Stimulated activated CD4-positive, alpha-beta T cell treated with anti-CD3 and anti-CD28 coated beads, Interleukin-4, amount 100 ng/mL, for 1 hour (primary cell): ENCODE measurements at places on chromosomes 3 and 15.

DNA sequence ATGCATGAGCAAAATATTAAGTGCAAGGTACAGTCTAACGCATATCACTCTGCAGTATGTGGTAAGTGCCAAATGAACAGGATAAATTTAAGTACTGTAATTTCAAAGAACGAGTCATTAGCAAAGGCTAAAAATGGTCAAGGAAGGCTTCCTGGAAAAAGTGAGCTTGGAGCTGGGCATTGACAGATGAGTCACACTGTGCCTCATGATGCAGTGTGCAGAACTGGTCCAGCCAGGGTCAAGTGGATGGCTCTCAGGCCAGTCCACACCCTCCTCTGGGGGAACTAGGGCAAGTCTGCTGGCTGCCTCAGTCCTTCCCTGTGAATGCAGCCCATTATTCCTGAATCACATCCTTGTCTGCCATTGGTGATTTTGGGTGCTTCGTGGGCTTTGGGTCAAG lies 76.3 kb downstream of the CACNA1D start:
- no peak for DNase-seq

GRCh38 chr3:36800533-36801116 lies 36.3 kb upstream of the DCLK3 start:
- no peak for DNase-seq

DNA sequence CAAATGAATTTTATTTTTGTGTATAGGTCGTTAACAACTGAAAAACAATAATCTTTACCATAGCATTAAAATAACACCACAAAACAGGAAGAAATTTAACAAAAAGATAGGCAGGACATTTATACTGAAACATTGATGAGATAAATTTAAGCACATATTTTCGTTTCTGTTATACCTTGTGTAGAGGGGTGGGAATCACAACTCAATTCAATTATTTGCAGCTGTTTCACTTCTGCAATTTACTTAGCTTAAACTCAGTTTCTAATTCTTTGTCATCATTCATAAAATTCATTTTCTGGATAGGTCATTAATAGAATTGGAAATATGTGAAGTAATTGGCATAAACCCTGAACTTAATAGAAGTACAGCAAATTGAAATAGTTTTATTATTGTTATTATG lies 42.3 kb downstream of the TP63 start:
- no peak for DNase-seq

- DNase-seq, result no peak
Observed at GRCh38 chr15:82649226-82649999, 2.2 kb upstream of the CPEB1 start.

DNA sequence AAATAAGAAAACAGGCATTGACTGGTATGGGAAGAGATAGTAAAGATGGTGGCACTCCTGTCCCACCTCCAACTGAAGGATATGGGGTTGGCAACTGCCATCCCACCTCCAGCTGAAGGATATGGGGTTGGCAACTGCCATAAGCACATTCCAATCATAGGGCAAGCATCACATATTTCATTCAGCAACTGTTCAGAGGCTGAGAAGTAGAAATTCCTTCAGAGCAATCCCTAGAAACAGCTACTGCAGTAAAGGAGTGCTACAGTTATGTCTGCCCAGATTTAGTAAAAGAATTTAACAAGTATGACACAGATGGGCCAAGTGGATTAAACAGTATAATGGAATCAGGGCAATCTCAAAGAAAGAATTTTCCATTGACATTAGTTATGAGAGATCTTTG lies 156.8 kb downstream of the IMPG2 start:
- DNase-seq, result no peak

DNA sequence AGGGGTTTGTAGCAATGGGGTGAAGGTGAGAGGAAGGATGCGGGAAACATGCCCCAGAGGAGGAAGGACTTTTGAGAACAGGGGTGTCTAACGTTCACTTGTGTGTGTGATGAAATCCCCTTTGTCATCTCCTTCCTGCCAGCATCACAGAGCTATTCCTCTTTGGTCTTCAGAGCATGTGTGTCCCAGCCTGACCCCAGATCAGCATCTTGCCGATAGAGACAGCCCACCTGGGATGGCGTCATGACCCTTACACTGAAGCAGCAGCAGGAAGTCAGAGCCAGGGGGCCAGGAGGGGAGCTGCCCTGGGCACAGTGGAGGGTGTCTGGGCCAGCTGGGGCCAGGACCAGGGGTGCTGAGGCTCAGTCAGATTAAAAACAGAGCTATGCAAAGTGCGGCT lies 29.9 kb upstream of the GRIP2 start:
- no peak for DNase-seq

GRCh38 chr3:188416041-188416440 lies 262.1 kb downstream of the LPP start:
- no peak for DNase-seq
